ENCODE measurements at places on chromosomes 5 and 9.

DNA sequence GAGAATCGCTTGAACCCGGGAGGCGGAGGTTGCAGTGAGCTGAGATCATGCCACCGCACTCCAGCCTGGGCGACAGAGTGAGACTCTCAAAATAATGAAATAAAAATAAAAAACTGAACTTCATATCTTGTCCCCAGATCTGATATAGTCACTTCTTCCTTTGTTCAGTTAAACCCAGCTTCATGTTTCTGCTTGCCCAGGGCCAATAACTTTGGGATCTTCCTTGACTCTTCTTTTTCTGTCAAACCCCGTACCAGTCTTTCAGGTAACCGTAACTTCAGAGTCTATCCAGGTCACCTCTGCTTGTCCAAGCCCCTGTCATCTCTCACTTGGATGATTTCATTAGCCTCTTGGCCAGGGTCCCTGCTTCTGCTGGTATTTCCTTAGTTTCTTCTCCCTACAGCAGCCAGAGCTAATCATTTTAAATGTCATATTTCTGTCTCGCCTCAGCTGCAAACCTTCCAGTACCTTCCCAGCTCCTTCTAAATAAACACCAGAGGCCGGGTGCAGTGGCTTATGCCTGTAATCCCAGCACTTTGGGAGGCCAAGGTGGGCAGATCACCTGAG is 19.7 kb upstream of the ABL1 start:
- DNase-seq = no peak

- DNase-seq = no peak
Observed at GRCh38 chr9:135243201-135244190, 156.0 kb downstream of the OLFM1 start.

DNA sequence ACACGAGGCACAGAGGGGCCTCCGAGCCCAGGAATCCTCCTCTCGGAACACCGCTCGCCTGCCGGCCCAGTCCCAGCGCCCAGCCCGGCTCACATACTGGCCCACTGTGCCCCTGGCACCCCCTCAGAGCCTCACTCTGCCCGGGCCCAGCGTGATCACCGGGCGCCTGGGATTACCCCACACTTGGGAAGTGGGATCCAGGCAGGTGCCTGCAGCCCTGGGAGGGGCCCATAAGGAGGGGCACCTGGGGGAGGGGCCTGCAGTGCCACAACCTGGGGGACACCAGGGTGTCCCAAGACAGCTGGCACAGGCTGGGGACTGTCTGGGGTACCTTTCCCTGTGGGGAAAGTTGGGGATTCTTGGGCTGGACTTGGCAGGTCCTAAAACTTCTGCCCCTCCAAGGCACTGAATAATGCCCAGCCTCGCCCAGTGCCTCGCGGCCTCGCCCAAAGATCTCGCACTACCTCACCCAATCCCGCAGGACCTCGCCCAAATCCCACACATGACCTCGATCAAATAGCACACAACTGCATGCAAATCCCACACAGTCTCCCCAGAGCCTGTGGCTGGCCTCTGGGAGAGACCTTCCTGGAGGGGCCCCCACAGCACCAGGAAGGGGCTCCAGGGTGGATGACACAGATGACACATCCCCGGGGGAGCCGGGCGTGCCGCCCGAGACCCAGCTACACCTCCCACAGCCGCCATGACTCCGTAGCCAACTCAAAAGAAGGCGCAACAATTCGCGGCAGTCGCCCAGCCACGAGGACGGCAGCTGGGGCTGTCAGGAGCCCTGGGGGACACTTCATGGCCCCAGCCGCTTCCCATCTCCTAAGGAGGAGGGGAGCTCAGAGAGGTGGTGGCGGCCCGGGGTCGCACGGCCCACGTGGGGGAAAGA is 13.7 kb downstream of the NOTCH1 start:
- DNase-seq = no peak

DNA sequence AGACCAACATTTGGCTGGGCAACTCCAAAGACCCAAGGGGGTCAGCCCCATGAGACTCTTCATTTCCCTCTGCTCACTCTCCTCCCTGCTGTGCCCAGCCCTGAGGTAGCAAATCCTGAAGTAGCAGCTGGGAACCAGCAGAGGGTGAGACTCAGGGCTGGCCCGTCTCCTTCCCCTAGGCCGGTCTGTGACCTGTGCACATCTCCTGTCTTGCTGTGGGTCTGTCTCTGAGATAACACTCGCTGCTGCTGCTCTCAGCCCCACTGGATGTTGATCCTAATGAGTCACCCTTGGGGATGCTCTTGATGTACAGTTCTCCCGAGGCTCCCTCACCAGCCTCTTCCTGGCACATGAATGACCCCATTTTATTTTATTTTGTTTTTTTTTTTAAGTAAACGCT is 7.3 kb upstream of the OR2V1 start:
- DNase-seq = no peak

DNA sequence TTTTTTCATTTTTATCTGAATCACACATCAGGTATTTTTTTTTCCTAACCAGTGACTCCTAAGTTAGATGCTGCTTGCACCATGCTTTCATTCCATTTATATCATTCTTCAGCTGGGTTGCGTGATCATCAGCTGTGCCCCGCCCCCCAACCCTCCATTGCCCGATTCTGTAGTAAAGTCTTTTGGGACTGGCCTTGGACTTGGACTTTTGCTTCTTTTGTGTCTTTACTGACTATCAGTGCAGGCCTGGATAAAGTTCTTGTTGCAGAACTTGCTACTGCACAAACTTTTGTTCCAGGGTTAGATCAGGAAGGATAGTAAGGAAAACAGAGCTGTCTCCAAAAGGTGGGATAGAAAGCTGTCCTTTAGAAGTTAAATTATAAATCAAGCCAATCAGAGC is 38.5 kb downstream of the SLC22A5 start:
- no peak for DNase-seq

DNA sequence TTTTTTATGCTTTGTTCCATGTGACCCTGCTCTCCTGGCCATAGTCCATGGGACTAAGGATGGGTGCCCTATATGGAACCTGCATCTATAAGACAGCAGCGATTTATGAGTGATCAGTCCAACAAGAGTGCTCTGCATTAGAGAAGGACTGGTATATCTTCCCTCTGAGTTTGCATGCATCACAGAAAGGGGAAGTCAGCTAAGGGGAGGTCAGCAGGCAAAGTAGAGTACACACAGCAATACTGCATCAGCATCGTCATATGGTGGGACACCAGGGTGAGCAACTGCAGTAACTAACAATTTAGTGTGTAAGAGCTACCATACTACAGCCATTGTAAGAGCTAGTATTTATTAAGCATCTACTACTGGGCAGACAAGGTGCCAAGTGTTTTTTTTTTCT is 311.3 kb downstream of the NDUFS4 start:
- no peak for DNase-seq
